Lower leg skin (tissue), 4 donors: ENCODE measurements at places on chromosomes 7 and 10.

DNA sequence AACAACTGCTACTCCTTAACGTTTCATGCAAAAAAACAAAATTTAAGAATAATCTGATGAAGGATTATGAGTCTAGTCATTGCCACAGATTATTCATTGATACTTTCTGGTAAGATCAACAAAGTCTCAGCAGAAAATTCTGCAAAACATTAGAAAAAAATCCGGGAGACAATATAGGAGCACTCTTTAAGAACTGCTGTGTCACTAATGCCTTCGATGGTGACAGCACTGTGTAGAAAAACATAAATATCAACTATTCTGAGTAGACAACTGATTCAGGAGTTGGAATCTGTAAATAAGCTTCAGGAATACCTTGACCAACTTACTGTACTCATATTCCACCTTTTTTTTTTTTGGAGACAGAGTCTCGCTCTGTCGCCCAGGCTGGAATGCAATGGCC lies 69.0 kb downstream of the CYTH3 start:
- no peak for DNase-seq

GRCh38 chr10:110525349-110526260 lies 27.9 kb downstream of the DUSP5 start:
- DNase-seq = no peak

- DNase-seq = no peak
These were observed 175.2 kb upstream of the ASAH2 start for GRCh38 chr10:50426485-50426884.

- DNase-seq = no peak
These were observed 286.6 kb downstream of the BMPER start for GRCh38 chr7:34191771-34192479.

GRCh38 chr10:9625304-9625703 lies 1392.4 kb upstream of the CELF2 start:
- no peak for DNase-seq

DNA sequence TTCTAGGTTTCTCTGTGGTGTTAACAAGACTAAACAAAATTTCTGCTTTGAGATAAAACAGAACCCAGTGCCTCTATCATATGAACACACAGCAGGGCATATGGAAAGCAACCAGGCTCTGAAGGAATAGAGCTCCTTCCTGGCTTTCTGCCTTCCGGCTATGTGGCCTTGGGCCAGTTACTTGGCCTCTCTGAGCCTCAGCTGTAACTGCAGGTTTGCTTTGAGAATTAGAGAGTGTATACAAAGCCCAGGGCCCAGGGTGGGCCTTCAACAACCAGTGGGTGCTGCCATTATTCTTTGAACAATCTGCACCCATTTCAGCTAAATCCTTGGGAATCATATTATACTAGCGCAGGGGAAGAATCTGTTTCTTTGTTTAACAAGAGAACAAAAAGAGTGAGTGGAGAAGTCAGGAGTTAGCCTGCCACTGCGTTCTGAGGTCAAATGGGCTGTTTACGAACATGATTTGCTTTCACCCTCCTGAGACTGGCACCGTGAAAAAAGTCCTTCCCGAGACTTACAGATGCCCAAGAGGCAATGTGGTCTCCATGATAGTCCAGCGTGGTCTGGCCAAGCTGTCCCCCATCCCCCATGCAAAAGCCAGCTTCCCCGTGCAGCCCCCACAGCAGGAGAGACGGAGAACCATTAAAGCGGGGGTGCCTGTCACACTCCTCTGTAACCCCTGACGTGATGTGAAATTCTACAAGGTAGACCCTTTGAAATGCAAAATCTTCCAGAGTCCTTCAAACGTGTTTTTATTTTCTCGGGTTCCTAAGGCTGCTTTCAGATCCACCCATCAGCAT lies 4.9 kb downstream of the FAM53B start:
- peak; percentile 83 for DNase-seq

DNA sequence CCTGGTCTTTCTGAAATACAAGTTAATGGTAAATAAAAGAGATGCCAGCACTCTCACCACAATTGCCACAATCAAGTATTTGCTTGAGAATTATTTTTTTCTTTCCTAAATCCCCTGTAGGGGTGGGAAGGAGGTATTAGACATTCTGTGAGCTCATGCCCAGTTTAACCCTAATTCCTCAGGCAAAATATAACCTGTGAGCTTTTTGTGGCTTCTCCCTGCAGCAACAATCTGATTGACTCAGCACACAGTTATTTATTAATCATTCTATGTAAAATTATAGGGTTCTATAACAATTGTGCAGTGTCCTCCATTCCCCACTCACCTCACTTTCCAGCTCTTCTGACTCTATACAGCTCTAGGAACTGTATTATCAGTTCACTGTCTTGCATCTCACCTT lies 66.3 kb downstream of the GLI3 start:
- DNase-seq = no peak

GRCh38 chr7:2929321-2930201 lies 85.5 kb upstream of the GNA12 start:
- DNase-seq = peak; percentile 53

GRCh38 chr7:107125475-107125874 lies 43.3 kb upstream of the HBP1 start:
- no peak for DNase-seq

GRCh38 chr7:2862831-2863361 lies 18.8 kb upstream of the GNA12 start:
- DNase-seq = no peak

DNA sequence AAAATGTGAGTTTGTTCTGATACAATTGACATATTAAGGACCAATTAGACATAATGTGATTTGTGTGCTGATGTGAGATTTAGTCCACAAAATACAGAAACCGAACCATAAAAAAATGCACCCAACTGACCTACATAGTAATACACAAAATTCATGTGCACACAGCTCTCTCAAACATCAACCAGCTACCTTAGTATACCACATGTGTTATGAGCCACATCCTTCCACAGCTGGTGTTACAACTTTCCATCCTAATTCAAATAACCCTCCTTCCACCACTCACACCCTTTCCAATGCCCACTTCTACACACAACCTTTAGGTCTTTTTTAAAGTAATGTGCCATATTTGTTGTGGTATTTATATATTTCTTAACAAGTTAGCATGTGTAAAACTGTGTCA lies 31.7 kb upstream of the C7orf33 start:
- no peak for DNase-seq

DNA sequence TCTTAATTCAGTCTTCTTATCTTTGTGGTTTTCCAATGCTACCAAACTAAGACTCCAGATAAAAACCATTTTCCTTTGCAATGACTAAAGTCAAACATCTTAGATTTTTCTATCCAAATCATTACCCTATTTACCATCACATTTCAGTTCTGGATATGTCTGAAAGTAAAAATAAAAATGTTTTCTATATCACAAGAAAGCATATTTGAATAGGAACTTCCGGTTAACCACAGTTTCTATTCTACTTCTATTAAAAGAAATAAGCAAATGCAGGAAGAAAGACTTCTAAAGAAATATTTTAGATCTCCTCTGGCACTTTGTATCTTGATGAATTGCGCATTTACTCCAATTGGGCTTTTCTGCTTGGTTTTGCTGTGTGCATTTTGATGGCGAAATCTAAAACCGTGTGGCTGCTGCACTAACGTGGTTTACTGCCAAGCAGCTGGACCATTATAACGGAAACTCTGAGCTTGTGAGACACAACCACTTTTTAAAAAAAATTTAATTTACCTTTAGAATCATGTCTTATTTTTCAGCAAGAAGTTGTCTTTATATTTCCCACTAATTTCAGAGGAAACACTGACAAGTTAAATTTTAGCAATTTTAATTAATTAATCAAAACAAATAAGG lies 146.1 kb downstream of the VPS50 start:
- DNase-seq = no peak

DNA sequence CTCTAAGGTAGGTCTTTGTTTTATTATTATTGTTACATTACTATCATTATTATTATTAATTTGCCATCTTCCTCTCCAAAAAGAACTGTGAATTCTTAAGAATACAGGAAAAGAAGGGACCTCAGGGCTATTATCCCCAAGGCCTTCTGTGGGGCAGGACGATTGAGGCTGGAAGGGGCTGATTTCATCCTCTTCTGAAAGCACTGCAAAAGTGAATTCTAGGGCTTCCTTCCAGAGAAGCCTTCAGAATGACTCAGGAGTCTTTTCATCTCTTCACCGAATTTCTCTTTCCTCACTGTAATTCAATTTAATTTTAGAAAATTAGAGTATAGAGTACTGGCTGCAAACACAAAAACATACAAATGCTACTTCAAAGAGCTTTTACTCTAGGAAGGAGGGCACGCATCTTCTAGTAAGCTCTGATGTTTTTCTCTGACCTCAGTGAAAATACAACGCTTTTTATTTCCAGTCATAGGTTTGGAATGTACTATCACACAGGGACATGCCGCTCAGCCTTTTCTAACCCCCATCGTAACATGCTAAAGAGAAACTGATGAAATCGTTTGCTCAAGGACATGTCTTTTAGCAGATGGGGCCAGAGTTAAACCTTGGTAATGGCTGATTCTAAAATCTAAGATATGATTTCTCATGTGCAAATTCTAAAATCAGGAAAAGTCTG lies 280.2 kb upstream of the PITRM1 start:
- no peak for DNase-seq

DNA sequence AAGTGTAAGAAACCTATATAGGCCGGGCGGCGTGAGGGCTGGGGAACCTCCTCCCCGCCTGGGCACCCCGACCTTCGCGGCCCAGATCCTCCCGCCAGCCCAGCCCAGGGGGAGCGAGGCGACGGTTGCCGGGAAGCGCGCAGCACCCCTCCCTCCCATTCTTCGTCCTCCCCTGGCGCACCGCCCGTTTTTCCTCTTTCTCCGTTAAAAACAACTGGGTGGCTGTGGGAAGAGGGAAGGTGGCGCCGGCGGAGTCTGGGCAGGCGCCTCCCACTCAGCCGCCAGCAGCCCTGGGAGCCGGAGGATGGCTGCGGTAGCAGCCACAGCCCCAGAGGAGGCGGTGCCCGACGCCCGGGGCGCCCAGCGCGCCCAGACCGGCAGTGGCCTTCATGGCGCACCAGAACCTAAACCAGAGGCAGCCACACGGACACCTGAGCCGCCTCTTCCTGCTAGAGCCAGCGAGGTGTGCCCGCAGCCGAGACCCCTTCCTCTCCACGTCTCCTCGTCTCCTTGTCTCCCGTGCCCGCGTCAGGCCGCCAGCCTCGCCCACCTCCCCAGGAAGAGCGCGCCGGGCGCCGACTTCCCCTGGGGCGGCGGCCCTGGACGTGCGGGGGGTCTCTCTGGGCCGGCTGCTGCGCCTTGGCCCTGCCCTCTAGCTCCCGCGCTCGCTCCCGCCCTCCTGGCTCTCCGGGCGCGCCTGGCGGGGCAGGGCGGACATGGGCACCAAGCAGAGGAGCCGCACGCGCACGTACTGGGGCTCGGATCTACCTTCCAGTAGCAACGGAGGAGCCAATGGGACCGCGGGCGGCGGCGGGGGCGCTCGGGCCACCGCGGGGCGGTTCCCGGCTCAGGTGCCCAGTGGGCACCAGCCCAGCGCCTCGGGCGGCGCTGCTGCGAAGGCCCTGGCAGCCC lies 32.8 kb upstream of the SFTPD start:
- peak; percentile 34 for DNase-seq

DNA sequence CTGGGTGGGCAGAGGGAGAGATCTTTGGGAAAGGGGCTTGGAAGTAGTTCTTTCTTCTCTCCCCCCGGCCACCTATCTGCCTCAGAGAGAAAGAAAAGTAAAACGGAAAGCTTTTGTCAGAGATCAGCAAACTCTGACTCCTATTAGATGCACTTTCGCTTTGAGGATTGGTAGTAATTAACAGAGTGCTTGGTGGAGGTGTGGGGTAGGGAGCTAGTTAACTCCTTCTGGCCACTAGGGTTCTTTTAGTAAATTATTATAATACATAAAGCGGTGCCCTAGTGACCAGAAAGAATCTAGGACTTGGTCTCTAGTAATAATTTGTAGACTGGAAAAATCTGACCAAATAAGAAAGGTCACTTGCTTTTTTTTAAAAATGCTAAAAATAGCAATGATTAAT lies 54.6 kb downstream of the CPVL start:
- no peak for DNase-seq

DNA sequence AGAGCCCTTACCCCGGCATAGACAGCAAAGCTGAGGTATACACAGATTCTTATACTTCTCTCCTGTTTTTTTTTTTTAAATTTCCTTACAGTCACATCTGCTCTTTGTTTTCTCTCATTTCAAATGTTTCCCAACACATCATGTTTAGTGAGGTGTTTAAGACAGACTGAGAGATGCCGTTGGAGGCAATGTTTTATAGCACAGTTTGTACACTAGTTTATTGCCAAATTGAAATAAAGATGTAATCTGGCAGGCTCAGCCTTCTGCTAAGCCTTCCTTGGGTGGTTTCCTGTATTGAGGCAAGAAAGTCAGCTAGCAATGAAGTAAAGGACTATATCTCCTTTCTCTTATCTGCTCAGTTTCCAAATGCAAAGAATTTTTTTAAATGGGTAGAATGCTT lies 393.4 kb downstream of the SORCS1 start:
- DNase-seq = no peak

DNA sequence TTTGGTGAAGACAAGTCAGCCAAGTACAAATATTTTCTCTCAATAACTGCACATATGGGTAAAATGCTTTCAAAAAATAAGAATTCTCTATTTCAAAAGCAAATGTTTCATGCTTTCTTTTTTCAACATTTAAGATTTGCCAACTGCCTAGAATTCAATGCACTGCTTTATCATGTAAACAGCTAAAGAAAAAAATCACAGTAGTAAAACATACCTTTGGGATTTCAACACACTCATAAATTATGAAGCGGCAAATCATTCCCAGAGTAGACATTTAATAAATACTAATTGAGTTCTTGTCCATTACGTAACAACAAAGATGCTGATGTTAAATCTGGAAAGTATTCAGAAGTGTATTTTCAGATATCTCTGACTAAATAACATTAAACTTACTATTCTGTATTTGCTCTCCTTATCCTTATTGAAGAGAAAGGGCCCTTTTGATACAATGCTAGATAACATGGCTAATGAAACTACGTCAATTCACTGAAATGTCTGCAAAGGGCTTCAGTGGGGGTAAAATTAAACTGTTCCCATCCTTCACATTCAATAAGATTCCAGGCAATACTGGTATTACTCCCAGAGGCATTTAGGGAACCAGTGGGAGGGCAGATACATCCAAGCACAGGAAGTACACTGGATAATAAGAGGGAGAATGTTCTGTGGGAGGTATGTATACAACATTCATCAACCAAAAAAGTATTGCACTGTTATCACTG lies 13.9 kb downstream of the NAPEPLD start:
- no peak for DNase-seq

DNA sequence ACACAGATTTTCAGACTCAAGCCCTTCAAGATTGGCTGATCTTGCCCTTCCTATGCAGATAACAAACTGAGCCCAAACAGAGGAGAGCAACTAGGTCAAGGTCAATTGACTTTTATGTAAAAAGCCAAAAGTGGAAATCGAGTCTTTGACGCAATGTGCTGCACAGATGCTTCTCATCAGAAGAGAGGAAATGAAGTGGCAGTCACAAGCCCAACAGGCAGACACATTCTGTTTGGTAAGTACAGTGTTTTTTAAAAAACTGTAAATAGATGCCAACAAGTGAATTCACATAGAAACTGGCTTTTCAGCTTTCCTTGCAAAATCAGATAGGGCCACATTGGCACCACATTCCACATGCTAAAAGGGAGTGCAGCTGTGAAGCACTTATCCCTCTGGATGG lies 606.6 kb downstream of the KCNMA1 start:
- no peak for DNase-seq

- DNase-seq = no peak
These were observed 8.9 kb downstream of the TUBGCP2 start for GRCh38 chr10:133299738-133300137.

GRCh38 chr7:17986851-17987250 lies 40.8 kb downstream of the PRPS1L1 start:
- no peak for DNase-seq

GRCh38 chr7:1988533-1988930 lies 244.2 kb downstream of the MAD1L1 start:
- no peak for DNase-seq
